Natural killer cell treated with Interleukin-12 subunit alpha and Interleukin-12 subunit beta and Interleukin-15 and Interleukin-18, amount 100 ng/mL, for 72 hours (primary cell): ENCODE measurements at places on chromosomes 13 and 19. TPM values are rescaled to one million over a fixed set of nuclear protein-coding genes. Genes with fewer than 3 reads are reported as not detected.

Gene FSTL3
- 1.7 TPM for total RNA-seq

Gene ZNF681
- 2.9 TPM for total RNA-seq

Gene OR7A17
- not detected for total RNA-seq

Gene ZFP28
- total RNA-seq: 0.64 TPM

Gene SLC25A15
- total RNA-seq: 6.2 TPM

DNA sequence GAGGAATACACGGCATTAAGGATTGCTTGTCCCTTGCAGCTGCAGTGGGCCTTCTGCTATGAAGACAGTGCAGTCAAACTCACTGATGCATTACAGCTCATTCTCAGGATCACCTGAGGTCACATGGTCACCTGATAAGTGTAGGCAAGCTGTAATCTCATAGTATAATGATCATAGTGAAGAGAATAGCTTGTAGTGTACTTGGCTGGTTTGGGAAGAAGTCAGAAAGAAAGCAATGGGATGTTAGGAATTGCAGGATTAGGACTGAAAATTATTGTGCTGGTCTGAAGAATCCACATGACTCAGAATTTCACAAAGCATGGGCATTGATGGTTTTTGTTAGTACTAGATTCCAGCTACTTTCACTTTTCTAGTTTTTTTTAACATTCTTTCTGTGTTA lies 76.7 kb downstream of the MBNL2 start:
- H3K4me1 ChIP-seq: peaks cover 22% of the 10 kb centered on the region
- DNase-seq: no peak
- H3K4me3 ChIP-seq: no peak overlapping the region
- H3K27ac ChIP-seq: no peak overlapping the region

DNA sequence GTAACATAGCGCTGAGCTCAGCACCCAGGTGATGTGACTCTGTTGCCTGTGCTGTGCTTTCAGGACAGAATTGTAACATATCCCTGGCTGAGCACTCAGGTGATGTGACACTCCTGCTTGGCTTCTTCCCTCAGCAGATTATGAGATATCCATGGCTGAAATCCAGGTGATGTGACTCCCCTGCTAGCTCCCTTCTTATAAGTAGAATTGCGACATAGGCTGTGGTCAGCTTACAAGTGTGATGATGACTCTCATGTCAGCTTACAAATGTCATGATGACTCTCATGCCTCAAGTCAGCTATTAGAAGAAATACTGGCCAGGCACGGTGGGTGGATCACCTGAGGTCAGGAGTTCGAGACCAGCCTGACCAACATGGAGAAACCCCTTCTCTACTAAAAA lies 14.3 kb upstream of the ZNF429 start:
- H3K4me3 ChIP-seq: no peak overlapping the region
- no peaks in the 10 kb centered on the region for H3K36me3 ChIP-seq
- DNase-seq: no peak
- H3K4me1 ChIP-seq: peaks cover 3% of the 10 kb centered on the region
- H3K27me3 ChIP-seq: no peaks in the 10 kb centered on the region
- no peak overlapping the region for H3K27ac ChIP-seq

DNA sequence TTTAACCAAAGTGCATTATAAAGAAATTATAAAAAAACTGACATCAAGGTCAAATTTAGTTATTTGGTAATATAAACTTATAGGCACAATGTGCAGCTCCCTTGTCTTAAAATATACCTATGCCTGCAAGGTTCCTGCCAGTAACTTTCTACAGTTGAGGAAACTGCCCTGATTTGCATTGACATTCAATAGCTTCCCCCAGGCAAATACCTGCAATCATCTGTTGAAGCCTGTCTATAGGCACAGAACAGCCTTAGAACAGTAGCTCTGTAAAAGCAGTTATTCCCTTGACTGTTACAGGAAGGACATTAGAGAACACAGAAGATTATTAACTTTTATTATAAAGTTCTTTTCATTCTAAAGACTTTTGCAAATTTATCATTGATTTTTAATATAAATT lies 1239.5 kb downstream of the PCDH9 start:
- H3K27me3 ChIP-seq: no peaks in the 10 kb centered on the region
- no peak for DNase-seq
- peaks cover 6% of the 10 kb centered on the region for H3K4me1 ChIP-seq
- H3K36me3 ChIP-seq: no peaks in the 10 kb centered on the region

GRCh38 chr19:30212574-30212973 lies 159.6 kb upstream of the ZNF536 start:
- peaks cover 20% of the 10 kb centered on the region for H3K27me3 ChIP-seq
- no peak for DNase-seq
- peaks cover 5% of the 10 kb centered on the region for H3K4me1 ChIP-seq
- H3K4me3 ChIP-seq: no peak overlapping the region
- H3K36me3 ChIP-seq: no peaks in the 10 kb centered on the region

DNA sequence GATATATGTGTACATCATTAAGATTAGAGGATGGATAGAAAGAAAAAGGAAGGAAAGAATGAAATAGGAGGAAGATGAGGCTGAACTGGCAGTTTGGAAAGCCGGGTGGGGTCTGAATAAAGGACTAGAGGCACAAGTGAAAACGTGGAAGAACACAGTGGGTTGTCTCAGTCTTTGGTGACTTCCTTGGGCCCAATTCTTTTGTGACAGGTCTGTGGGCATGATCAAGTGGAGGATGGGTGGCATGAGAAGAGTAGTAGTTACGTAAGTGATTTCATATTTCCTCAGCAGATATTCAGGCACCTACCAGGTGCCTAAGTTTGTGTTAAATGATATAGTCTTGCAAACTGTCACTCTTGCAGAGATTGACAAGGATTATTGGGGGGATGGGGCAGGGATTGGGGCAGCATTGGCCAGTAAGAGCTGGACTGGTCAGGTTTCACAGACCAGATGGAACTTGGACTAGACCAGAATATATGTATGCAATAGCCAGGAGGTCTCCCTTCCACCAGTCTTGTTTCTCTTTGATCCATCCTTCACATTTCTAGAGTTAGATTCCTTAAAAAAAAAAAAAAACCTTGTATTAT lies 2.7 kb downstream of the TPP2 start:
- H3K36me3 ChIP-seq: peaks cover 14% of the 10 kb centered on the region
- peak overlapping the region; percentile 93 for H3K4me3 ChIP-seq
- peaks cover 62% of the 10 kb centered on the region for H3K4me1 ChIP-seq
- no peak for DNase-seq
- H3K27me3 ChIP-seq: no peaks in the 10 kb centered on the region
- H3K27ac ChIP-seq: no peak overlapping the region

- no peaks in the 10 kb centered on the region for H3K4me1 ChIP-seq
- H3K4me3 ChIP-seq: no peak overlapping the region
- no peak for DNase-seq
- no peak overlapping the region for H3K27ac ChIP-seq
- H3K27me3 ChIP-seq: no peaks in the 10 kb centered on the region
These were observed 650.8 kb upstream of the MIR17HG start for GRCh38 chr13:90696656-90697055.

DNA sequence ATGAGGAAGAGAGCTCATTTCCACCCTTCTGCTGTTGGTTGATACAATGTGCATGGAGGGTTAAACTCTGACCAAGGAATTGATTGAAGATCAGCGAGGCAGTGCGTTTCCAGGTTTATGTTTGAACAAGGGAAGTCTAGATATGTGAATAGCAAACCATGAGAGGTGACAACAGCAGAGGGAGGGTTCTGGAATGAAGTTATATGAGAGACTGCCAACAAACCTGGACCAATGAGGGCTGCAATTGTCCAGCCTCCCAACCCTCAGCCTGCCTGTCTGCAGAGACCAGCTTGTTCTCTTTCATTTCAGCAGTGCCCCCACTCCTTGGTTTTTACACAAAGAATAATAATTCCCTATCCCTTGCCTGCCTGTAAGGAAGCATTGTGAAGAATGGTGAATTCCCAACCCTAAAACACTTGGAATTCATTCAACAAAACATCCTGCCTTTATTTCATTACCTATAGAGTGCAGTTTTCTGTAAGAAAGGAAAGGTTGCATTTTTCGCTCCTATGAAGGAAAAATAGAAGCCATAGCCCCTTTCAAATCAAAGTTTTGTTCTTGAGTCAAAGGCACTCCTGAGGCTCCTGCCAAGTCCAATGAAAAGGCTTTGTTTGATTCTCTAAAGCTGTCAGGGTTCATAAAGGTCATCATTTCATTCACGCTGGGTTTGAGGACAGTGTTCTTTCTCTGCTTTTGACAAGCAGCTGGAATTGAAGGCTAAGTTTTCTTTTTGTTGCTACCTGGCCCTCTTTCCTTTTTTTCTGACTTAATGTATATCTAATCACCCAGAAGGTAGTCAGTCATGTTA lies 53.6 kb upstream of the ABCC4 start:
- no peak for DNase-seq
- H3K4me3 ChIP-seq: no peak overlapping the region
- H3K4me1 ChIP-seq: no peaks in the 10 kb centered on the region
- no peak overlapping the region for H3K27ac ChIP-seq
- no peaks in the 10 kb centered on the region for H3K36me3 ChIP-seq
- no peaks in the 10 kb centered on the region for H3K27me3 ChIP-seq

DNA sequence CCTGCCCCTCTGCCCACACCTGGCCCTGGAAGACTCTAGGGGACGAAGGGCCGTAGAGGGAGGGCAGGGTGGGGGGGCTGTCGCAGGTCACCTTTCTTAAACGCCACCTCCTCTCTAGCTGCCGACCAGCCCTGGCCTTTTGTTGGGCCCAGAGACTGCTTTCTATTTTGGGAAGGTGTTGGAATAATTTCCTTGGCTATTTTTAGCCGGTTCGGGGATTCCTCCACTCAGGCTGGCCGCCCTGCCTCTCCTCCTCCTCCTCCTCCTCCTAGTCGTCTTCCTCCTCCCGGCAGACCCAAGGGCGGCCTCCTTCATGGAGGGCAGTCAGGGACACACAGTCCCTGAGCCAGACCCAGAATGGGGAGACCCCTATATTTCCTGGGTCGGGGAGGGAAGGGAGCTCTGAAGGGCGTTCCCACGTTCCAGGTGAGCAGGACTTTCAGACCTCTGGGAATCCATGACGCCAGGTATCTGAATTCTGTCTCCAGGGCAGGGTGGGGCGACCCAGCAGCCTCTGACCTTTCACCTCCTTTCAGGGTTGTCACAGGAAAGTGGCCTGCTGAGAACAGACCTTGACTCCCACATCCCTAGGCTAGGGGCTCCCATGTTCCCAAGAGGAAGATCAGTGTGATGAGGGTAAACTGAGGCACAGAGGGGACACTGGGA lies 19.9 kb downstream of the GADD45B start:
- H3K4me3 ChIP-seq: peak overlapping the region; percentile 51
- H3K4me1 ChIP-seq: peaks cover 7% of the 10 kb centered on the region
- peak overlapping the region; percentile 51 for H3K27ac ChIP-seq
- no peaks in the 10 kb centered on the region for H3K36me3 ChIP-seq
- peaks cover 11% of the 10 kb centered on the region for H3K27me3 ChIP-seq
- no peak for DNase-seq

DNA sequence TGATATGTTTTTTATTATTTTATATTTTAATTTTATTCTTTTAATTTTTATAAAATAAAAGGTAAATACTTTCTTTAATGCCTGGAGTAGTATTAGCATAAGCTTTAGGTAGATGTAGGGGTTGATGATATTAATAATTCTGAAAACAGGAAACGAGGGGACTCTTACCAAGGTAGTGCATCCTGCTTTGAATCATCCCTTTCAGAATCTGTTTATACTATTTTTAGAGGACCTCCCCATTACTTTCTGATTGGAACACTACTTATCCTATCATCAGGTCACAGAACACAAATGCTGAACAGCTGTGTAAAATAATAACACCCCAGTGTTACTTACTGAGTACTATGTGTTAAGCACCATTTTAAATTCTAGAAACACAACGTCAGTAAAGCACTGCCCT lies 27.3 kb downstream of the COG6 start:
- no peak for DNase-seq
- H3K4me1 ChIP-seq: peaks cover 2% of the 10 kb centered on the region
- no peak overlapping the region for H3K27ac ChIP-seq
- H3K4me3 ChIP-seq: no peak overlapping the region

DNA sequence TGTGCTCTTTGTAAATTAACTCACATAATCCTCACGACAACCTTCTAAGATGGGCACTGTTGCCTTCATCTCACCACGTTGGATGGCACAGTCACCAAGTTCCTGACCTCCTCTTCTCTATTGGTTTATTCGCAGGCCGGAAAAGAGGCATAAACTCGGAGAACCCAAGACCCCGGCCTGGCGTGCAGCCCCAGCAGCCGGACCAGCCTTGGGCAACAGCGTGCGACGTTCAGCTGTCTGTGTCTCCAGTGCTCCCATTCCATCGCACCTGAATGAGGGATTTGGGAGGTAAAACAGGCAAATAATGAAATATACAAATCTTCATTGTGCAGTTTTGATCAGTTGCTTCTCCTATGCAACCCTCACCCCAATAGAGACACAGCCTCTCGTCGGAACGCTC lies 34.5 kb upstream of the GAS6 start:
- peaks cover 5% of the 10 kb centered on the region for H3K36me3 ChIP-seq
- no peaks in the 10 kb centered on the region for H3K4me1 ChIP-seq
- no peak overlapping the region for H3K27ac ChIP-seq
- H3K4me3 ChIP-seq: no peak overlapping the region
- no peak for DNase-seq

GRCh38 chr19:4636151-4636717 lies 3.1 kb upstream of the TNFAIP8L1 start:
- no peaks in the 10 kb centered on the region for H3K36me3 ChIP-seq
- H3K27me3 ChIP-seq: no peaks in the 10 kb centered on the region
- DNase-seq: peak; percentile 81
- H3K4me3 ChIP-seq: peak overlapping the region; percentile 25
- H3K27ac ChIP-seq: no peak overlapping the region

DNA sequence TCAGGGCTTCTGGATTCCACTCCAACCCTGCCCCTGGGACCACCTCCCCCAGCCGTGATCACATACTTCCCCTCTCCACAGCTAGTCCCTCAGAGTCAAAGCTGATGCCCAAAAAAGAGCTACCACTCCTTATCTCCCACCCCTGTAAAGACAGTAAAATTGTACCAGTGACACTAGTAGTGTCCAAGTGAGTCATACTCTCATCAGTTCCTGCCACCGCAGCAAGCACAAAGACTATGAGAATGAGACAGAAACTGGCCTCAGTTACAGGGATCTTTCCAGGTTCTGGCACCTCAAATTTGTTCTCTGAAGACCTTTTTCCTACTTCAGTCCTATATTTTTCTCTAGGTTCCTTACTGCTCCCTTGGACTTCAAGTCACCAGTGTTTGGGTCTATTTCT lies 144.2 kb downstream of the SPRY2 start:
- no peak overlapping the region for H3K4me3 ChIP-seq
- H3K27me3 ChIP-seq: peaks cover 5% of the 10 kb centered on the region

DNA sequence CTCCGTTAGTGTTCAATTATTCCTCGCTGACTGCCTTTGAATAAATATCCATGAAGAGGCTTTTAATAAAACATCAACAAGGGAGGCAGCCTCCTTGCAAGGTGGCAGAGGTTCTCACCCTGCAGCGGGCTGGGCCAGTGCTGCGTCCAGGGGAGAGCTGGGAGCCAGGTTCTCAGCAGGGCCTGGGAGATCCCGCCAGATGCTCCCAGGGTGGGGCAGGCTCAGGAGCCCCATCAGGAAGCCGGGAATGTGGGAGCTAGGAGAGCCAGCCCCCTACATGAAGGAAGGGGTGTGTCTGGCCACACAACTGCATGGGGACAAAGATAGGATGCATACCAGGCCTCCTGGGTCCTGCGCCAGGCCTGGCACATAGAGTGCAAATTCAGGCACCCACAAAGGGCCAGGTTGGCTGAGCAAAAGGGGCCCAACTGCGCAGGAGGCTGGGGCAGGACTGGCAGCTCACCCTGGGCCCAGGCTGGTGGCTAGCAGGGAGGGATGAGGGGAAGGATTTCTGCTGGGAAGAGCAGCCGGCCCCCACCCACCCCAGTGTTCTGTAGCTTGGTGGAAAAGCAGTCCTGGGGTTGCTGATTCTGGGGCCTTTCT lies 22.8 kb downstream of the VSTM2B start:
- H3K4me1 ChIP-seq: no peaks in the 10 kb centered on the region
- peaks cover 5% of the 10 kb centered on the region for H3K36me3 ChIP-seq
- H3K27ac ChIP-seq: no peak overlapping the region
- H3K27me3 ChIP-seq: peaks cover 12% of the 10 kb centered on the region
- H3K4me3 ChIP-seq: no peak overlapping the region

GRCh38 chr19:17183858-17184321 lies 31.3 kb upstream of the USE1 start:
- no peak for DNase-seq
- H3K4me3 ChIP-seq: peak overlapping the region; percentile 97
- H3K36me3 ChIP-seq: no peaks in the 10 kb centered on the region
